AG08396 (cell line): ENCODE measurements at places on chromosomes 11 and 22.

DNA sequence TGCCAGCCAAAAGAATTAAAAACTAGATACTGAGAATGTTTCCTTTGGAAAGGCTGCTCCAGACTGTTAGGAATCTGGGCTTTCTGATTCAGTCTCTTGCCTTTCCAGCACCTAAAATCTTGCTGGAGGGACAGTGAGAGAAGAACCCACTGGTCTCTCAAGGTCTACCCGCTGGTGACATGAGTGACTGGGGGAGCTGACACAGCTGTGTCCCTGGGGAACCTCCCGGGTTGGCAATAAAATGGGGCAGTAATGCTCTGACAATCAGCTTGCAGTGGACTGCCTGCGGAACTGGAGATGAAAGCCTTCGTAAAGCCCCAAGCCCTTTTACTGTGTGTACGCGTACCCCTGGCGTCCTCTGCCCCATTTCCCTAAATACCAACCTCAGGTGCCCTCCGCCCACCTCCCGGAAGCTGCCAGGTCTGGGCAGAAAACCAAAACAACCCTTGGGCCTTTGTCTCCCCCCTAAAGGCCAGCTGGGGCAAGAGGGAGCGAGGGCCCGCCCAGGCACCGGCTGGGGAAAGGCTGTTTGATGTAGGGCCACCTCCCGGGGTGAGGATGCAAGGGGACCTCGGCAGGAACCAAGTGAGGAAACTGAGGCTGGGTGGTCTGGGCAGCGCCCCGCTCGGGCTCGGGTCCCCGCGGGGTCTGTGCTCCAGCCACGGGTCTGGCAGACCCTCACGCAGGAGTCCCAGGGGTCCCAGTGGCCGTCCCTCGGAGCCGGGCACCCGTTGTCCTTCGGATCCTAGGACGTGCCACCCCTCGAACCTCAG, 741 bp downstream of the CARS1 start:
- DNase-seq = no peak

DNA sequence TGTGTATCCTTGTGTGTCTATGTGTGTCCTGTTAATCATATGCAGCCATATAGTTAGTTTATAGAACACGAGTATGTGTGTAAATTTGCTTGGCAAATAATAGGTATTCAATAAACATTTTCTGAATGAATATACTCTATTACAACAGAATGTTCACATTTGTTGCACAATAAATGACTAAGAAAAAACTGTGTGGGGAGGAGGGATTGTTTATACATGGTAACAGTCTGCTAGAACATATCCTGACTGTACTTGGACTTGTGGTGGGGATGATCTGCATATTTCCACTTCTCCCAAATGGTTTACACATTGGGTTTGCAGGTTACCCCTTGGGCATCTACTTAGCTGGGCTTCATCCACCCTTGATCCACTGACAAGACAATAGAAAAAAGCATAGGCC, 194.6 kb downstream of the INSC start:
- DNase-seq = no peak

DNA sequence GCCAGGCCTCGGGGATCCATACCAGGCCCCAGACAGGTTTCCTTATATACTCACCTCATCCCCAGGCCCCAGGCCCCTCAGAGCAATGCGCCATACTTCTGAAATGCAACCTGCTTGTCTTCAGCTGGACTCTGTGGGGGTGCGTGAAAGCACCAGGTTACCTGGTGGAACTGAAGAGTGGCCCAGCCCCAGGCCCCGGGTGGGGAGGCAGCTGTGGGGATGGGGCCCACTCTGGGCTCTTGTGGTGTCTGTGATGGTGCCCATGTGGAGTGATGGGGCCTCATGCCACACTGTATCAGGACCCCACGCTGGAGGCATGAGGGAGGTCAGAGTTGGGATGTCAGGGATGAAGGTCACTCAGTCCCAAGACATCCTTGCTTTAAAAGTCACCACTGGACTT, 999.0 kb downstream of the BRD1 start:
- DNase-seq = no peak

GRCh38 chr11:85867751-85868150, 12.6 kb downstream of the CCDC83 start:
- peak; percentile 34 for DNase-seq

- DNase-seq = peak; percentile 79
Measured at GRCh38 chr22:17121233-17122195, at the start of gene TMEM121B. Gene TMEM121B (minus strand): TSS chr22:17121360. CDS start chr22:17121127, 233 bp downstream.

GRCh38 chr11:36557991-36558390, 9.8 kb upstream of the RAG1 start:
- DNase-seq = no peak

GRCh38 chr11:33185756-33186155, 24.5 kb upstream of the CSTF3 start:
- no peak for DNase-seq

DNA sequence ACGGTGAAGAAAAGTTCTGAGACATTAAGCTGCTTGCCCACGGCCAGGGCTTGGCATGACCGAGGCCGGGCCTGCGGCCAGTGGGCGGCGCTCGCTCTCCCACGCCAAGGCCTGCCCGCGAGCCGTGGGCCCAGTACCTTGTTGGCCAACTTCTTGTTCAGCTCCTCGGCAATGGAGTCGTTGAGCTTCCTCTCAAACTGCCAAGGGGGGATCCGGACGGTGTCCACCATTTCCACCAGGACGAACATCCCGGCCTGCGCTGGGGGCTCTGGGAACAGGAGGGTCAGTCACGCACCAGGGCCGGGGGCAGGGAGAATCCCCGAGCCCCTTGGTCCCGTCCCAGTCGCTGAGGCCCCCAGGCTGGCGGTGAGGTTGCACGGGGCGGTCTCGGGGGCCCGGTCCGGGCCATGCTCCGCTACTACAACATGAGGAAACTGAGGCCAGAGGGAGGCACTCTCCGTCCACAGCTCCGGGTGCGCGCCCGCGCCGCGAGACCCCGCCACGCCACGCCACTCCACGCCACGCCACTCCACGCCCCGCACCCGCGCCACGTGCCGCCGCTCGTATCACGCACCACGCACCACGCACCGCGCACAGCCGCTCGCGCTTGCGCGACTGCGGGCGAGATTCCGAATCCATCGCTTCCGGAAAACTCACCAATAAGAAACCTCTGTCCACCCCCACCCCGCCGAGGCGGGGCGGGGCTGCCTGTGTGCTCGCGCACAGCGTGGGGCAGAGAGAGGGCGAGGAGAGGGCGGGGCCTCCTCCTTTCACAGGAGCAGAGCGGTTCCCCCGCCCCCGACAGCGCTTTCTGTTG, at the start of gene POLR3H:
Gene POLR3H (minus strand): TSS at position 617 of the 817 bp plus-strand sequence. CDS start 369 bp downstream, at position 248.
- peak; percentile 98 for DNase-seq

GRCh38 chr22:42793848-42794405, 63.1 kb downstream of the ARFGAP3 start:
- no peak for DNase-seq

- DNase-seq = peak; percentile 89
Measured at GRCh38 chr11:2898366-2899079, 12.9 kb upstream of the CDKN1C start.

DNA sequence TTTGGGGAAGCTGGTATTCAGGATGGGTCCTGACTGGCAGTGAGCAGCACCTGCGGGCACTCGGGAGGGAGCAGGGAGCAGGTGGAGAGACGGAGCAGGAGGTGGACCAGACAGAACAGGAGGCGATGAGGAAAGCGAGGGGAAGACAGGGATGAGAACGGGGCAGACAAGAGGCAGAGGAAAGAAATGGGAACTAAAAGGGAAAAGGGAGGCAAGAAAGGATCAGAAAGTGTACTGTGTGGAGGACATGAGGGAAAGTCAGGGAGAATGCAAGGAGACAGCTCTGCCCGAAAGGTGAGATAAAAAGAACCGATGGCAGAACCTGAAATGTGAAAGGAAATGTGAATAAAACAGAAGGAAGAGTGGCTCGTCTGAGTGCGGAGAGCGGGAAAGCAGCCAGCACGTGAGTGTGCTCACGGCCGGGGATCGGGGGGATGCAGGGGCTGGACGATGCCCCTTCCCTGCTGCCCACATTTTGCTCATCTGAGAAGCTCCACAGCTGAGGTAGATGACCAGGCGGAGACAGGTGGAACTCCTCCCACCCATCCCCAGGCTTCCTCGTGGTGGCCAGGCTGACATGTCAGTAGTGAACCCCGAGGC, 494.4 kb upstream of the B3GAT1 start:
- DNase-seq = no peak

GRCh38 chr22:36744413-36744765, 31.5 kb downstream of the IFT27 start:
- DNase-seq = no peak

DNA sequence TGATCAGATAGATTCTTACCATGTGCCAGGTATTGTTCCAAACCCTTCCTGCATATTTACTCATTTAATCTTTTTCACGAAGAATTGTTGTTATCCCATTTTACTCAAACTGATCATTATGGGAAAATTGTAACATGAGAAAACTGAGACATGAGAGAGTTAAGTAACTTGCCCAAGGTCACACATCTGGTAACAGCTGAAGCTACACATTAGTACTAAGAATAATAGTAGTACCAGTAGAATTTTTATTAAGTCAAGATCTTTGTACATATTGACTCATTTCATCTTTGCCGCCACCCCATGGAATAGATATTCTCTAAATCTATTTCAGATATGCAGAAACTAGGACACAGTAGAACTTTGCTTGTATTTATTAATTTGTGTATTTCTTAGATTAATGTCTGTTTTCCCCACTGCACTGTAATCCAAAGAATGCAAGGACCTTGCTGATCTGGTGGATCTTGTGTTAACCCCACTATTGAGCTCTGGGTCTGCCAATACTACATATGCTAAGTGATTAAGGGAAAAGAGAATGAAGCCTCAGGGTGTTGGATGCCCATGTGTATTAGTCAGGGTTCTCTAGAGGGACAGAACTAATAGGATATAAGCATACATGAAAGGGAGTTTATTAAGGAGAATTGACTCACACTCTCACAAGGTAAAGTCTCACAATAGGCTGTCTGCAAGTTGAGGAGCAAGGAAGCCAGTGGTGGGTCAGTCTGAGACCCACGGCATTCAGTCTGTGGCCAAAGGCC, 72.8 kb downstream of the PARVA start:
- DNase-seq = peak; percentile 15

DNA sequence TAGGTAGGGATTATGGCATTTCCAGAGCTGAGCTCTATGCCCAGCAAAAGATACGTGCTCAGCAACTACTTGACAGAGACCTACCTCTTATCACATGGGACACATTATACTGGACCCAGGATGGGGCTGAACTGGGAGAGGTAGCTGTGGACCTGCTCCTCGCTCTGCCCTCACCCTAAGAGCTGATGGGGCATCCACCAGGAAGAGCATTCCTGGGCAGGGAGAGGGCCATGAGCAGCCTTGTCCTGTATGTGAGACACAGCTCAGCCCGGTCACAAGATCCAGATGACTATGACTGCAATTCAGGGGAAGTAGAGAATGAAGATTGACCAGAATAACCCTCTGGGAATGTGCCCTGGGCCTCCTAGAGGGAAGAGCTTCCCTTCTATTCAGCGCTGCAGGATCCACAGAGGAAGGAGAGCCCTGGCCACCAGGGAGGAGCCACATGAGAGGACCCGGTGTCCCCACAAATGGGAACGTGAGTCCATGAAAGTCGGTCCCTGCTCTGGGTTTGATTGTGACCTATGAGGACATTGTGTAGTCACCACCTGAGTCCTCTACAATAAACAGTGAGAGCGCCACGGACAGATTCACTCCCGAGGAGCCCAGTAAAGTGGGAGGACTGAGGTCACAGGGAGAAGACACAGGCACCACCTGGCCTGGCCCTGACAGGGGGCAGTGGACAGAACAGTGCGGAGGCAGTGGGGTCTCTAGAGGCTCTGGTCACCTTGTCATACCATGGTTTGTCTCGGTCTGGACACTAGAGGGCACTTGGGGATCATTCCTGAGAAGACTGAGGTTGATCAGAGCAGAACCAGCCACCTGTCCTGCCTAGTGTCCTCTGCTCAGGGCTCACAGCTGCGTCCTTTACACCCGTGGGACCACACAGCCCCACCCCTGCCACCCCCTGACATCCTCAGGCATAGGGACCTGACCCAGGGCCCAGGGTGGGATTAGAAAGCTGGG, 99.5 kb downstream of the ZNF280B start:
- peak; percentile 32 for DNase-seq

- DNase-seq = no peak
Measured at GRCh38 chr22:20229916-20230775, 38.0 kb downstream of the RTN4R start.

DNA sequence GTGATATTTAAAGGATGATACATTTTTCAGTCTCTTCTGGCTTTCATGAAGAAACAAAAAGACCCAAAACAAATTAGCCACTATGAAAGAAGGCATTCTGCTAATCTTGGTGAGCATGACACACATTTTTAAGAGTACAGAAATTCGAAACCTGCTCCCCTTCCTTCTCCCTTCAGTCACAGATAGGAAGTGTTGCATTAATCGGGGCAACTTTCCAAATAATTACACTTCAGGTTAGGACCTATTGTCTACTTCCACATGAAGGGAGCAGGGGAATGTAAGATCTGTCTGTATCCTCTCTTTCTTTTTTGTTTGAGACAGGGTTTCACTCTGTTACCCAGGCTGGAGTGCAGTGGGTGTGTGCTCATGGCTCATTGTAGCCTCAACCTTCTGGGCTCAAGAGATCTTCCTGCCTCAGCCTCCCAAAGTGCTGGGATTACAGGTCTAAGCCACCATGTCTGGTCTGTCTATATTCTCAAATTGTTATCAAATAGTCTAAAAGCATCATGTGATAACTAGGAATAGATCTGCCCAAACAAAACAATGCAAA, 45.8 kb downstream of the NCAM1 start:
- no peak for DNase-seq

GRCh38 chr22:50630376-50630775, 2.4 kb upstream of the ARSA start:
- no peak for DNase-seq

DNA sequence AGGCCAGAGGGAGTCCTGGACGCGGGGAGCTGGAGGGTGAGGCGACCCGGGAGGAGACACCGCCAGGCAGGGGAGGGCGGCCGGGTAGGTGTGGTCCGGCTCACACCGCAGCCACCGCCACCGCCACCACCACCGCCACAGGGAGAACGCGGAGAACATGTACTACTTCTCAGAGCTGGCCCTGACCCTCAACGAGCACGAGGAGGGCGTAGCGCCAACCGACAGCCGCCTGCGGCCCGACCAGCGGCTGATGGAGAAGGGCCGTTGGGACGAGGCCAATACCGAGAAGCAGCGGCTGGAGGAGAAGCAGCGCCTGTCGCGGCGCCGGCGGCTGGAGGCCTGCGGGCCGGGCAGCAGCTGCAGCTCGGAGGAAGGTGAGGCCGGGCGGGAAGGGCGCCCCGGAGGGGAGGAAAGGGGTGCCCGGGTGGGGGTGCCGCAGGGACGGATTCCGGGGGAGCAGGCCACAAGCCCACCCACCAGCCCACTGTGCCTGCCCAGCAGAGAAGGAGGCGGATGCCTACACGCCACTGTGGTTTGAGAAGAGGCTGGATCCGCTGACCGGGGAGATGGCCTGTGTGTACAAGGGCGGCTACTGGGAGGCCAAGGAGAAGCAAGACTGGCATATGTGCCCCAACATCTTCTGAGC, 62.8 kb downstream of the MORC2 start:
- DNase-seq = no peak

- no peak for DNase-seq
Measured at GRCh38 chr11:99593197-99593596, 572.4 kb downstream of the CNTN5 start.

DNA sequence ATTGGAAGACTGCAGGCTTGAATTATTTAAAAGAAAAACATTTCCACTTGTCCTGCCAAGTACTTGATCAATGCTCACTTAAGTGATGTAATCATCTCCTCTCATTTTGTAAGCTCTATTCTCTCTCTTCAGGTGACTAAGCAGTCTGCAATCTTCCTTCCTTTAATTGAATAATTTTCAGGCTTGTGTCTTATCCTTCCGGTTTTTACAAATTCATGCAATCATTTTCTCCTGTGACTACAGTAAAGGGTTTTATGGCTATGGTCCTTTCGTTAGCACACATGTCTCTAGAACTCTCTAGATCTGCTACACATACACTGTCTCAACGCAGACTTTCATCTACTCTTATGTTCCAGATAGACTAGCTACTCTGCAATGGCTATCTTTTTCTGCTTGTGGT, 12.6 kb upstream of the UPB1 start:
- DNase-seq = peak; percentile 48
